Stimulated activated CD8-positive, alpha-beta memory T cell treated with anti-CD3 and anti-CD28 coated beads, Interleukin-15, amount 100 ng/mL, for 1 hour (primary cell): ENCODE measurements at places on chromosomes 5 and 9.

GRCh38 chr9:137318602-137319001 lies 16.5 kb upstream of the NRARP start:
- DNase-seq = no peak

GRCh38 chr5:134110382-134110781 lies 4.1 kb upstream of the TCF7 start:
- no peak for DNase-seq

DNA sequence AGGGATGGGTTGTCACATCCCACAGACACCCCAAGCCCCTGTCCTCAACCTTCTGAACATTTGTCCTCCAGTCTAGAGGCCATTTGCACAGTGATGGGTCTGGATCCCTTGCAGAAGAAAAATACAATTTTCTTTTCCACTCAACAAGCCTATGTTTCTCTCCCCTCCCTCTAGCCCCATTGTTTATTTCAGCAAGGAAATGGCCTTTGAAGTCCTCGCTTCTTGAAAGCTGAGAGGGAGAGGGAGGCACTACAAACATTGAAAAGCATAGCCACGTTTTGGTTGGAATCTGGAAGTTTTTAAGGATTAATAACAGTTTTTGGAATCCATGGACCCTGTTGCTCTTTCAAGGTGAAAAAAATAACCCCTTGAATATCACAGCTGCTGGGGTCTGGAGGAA lies 24.0 kb upstream of the ARSI start:
- no peak for DNase-seq

GRCh38 chr9:4923580-4924544 lies 61.2 kb upstream of the JAK2 start:
- DNase-seq = no peak

GRCh38 chr5:144202072-144202471 lies 31.4 kb downstream of the KCTD16 start:
- DNase-seq = no peak

GRCh38 chr9:3509926-3510325 lies 15.9 kb downstream of the RFX3 start:
- no peak for DNase-seq

- no peak for DNase-seq
These were observed 226.5 kb upstream of the TUT7 start for GRCh38 chr9:86580688-86581087.

GRCh38 chr5:117497601-117498000 lies 923.0 kb upstream of the SEMA6A start:
- DNase-seq = no peak

GRCh38 chr5:145204743-145205142 lies 630.4 kb downstream of the PRELID2 start:
- DNase-seq = no peak

- DNase-seq = no peak
These were observed 159.4 kb upstream of the PRR16 start for GRCh38 chr5:120304663-120305062.

- no peak for DNase-seq
These were observed 97.6 kb downstream of the SEMA6A start for GRCh38 chr5:116476897-116477537.

DNA sequence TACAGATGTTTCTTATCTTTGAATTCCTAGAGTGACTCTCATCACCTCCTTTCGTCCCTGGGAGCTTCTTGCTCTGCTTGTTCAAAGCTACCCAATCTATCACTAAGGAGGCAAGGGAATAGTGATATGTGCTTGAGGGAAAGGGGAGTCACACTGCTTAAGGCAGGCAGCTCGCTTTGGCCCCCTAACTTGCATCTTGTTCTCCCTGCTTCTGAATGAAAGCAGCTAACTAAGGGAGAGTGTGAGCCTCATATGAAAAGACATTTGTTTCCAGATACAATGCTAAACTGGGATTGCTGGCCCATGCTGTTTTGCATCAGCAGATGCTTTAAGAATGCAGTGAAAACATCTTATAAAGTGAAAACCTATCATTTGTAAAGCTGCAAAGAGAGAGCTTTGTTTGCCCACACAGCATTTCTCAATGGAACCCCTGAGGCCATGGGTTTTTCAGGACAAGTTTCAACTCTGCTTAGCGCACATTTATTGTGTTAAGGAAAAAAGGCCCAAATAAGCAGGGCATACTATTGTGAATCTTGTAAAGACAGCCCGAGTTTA lies 367.9 kb upstream of the ADAMTSL1 start:
- DNase-seq = no peak

DNA sequence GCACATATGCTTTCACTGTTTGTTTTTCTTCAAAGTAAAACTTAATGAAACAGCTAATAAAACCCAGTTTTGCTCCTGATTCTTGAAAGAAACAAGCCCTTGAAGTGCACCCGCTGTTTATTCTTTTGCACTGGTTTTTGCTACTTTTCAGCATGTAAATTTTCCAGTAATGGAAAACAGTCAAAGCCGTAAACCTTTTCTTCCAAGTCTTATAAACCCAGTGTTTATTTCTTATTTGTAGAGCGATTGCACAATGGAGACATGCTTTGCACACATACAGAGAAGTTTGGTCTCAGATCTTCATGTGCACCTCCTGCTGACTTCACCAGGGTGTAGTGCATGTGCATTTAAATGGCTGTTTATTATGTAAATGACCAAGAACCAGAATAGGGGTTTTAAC lies 51.8 kb downstream of the ATG10 start:
- DNase-seq = no peak

GRCh38 chr9:91261417-91261816 lies 100.3 kb downstream of the AUH start:
- no peak for DNase-seq
